NCI-H774 (cell line): ENCODE measurements at places on chromosomes 6 and 20.

GRCh38 chr20:40583205-40583604 is 105.8 kb downstream of the MAFB start:
- no peak for DNase-seq

DNA sequence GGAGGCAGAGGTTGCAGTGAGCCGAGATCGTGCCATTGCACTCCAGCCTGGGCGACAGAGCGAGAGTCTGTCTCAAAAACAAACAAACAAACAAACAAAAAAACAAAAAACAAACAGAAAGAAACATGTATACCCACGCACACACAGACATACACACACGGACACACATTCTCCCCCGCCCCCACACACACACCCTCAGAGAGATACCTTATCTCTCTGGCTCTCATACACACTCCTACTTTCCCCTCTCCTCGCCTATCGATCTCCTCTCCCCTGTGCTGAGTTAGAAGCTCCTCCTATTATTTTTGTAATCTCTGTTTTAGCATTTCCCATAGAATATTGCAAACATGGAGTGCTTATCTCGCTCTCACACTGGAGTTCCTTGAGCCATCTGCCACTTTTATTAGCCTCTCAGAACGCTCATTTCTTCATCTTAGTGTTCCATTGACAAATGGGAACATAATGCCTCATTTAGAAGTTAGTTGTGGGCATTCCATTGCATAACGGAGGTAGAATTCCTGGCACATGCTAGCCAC is 144.2 kb upstream of the CITED2 start:
- no peak for DNase-seq

GRCh38 chr6:163260911-163261310 is 153.6 kb upstream of the QKI start:
- DNase-seq: no peak

DNA sequence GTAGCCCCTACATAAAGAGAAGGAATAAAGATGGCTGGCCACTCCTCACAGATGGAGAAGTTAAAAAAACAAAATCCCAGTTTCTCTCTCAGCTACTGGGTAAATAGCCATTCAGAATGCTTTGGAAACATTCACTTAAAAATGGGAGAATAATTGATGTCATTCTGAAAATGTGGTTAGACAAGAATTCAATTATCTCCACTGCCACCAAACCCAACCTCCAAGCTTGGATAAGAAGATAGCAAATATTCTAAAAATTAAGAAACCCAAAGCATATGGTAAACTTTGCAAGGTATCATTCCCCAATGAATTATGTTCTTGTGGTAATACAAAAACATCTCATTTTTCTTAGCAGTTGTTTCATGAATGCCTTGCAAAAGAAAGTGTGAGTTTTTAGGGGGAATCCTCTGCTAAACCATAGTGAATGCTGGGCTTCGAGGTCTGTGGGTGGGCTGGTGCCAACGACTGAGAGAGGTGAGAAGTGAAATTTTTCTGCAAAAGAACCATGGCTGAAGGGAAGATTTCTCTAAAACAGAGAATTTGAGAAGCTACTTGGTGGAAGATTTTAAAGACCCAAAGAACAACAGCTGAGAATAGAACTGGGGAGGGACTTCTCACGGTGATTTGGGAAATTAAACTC is 497.9 kb upstream of the JARID2 start:
- DNase-seq: no peak

GRCh38 chr6:163513570-163514166 is 99.2 kb downstream of the QKI start:
- DNase-seq: no peak

- DNase-seq: no peak
Measured at GRCh38 chr6:113184736-113185135, 672.4 kb upstream of the MARCKS start.

DNA sequence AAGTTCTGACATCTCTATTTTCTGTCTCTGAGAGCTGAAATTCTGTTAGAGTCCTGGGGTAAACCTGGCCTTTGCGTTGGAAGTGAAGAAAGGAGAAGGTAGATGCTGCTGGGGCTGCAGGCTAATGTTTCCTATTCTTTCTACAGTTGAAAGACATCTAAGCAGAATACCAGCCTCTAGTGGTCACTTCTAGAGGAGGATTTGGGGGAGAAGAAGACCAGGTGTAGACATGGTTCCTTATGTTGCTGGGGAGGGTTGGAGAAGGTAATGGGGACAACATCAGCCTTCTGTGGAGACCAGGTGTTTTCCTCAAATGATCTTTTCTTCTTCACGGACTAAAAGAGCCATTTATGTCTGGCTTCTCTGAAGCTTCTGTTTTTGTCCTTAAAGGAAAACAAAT is 62.6 kb downstream of the BTBD3 start:
- no peak for DNase-seq

DNA sequence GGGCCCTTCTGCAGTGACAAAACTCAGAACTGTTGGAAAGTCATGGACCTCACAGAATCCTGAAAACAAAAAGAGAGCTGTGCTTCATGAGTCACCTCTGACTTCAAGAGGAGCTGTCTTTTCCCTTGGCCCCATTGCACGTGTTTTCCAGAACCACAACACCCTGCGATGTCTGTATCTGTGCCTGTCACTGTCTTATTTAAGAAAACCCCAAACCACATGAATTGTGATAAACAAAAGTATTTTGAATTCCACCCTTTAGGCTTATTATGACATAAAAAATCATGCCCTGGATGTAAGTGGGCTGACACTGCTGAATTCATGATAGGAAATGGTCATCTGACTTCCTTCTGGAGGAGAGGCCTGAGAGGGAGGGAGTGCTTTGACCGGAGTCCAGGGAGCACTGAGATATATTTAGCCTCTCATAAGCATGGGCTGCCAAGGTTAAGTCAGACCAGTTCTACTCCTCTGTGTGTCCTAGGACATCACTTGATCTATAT is 96.4 kb upstream of the DUSP22 start:
- no peak for DNase-seq

DNA sequence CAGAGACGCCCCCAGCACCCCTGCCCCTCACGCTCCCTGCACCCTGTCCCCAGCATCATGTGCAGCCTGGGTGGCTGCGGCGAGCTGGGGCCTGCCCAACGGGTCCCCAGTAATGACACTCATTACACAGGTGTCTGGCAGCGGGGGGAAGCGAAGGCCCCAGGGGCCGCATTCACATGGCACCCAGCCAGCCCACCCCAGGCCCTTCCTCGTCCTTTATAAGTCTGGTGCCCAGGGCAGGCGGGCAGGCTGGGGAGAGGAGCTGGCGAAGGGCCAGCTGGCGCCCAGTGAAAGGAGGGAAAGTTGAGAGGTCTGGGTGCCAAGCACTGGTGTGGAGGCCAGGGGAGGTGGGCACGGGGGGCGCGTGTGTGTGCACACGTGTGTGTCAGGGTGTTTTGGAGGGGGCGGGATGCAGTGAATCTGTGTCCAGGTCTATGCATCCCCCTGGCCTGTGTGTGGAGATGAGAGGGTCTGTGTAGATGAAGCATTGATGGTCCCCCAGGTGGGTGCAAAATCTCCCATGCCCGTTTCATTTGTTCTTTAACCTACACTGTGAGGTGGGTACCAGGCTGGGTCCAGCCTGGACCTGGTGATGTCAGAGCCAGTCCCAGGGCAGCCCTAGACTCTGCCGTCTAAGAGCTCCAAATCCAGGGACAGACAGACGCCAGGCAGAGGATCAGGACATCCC is 105.3 kb downstream of the CEBPB start:
- DNase-seq: no peak
